NCI-H2081 treated with DMSO at 0.1 percent for 48 hours (cell line): ENCODE measurements at places on chromosomes 1 and 21.

DNA sequence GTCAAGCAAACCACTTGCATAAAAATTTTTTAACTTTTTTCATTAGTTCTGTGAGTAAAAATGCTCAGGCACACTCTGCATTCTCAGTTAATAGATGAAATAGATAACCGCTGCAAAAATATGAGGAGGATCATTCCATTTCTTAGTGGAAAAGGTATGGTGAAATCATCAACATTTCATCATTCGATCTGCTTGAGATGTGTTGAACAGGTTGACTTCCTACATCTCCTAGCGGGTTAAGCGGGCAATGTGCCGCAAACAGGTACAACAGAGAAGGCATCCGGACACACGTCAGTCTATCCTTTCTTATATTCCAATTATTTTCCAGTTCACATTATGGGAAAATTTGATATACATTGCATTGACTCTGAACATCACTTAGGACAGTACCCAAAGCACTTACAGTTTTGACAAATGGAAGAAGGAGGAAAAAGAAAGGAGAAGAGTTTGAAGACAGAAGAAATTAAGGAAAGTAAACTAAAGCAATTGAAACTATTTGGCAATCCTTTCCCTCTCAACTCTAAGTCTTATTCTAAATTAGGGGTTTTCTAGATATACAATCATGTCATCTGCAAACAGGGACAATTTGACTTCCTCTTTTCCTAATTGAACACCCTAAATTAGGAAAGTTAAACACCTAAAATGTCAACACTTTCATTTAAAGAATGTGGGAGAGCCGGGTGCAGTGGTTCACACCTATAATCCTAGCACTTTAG lies 33.5 kb downstream of the NIBAN1 start:
- no peak for DNase-seq

- DNase-seq = no peak
Measured at GRCh38 chr1:57411262-57411661, 12.6 kb downstream of the DAB1 start.

GRCh38 chr1:1169429-1170214 lies 4.1 kb upstream of the TTLL10 start:
- no peak for DNase-seq

GRCh38 chr21:27076025-27076424 lies 109.1 kb upstream of the ADAMTS5 start:
- no peak for DNase-seq

DNA sequence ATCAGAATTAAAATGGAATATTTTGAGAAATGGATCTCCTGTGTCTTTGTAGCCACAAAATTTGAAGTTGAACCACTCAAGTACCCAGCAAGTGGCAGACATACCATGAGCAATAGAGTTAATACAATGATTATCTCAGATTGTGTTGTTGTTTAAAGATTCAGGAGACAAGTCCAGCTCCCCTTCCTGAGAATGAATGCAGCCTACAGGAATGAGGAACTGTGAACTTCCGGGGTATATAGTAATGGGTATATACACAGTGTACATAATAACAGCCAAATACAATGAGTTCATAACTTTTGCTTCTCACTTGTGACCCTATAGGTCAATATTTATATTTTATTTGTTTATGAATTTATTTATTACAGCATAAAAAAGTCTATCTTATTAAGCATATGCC lies 445.0 kb downstream of the SETD4 start:
- no peak for DNase-seq

DNA sequence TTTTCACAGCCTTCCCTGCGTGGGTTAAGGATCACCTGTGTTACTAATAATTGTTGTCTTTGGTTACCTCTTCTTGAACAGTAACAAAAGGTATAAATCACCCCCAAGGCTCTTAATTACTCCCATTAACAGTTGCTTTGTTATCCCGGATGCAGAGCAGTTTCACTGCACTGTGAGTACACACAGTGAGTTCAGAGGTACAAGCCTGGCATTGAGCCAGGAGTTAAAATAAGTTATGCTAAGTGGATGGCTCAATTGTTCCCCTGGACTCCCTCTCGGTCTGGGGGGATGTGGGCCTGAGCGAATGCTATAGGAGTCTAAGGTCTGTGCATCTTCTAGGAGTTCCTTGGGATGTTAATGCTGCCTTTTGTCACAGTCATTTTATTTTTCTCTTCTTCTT lies 258.3 kb downstream of the ATG4C start:
- peak; percentile 71 for DNase-seq

DNA sequence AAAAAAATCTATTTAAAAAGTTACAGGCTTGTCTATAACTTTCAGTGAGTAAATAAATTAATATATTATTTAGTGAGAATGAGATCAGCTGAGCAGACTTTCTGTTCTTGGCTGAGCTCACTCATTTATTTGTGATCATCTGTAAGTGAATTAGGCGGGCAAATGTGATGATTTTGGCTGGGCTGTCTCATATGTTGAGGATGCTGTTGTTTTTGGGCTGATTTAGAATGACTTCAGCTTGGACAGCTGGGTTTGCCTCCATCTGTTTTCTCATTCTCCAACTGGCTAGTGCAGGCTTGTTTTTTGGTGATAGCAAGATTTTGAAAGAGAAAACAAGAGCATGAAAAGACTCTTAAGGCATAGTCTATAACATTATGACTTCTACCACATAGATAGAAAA lies 475.8 kb upstream of the OLFM3 start:
- no peak for DNase-seq

GRCh38 chr1:205225901-205226765 lies 1.6 kb upstream of the TMCC2 start:
- DNase-seq = no peak

DNA sequence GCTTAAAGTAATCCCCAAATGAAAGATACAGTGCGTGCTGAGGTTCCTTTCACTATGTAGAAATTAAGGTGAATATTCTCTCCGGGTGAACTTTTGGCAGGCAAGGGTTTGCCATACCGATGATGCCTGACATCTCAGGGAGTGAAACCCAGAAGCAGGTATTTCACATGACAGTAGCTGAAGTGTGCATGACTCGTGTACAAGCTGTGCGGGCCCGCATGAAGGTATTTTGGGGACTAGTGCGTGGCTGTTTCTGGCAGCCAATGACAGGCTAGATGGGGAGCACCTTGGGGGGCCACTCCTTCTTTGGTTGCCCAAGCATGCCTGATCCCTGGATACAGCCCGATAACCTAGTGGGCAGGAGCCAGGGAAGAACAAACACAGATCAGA lies 569.0 kb downstream of the SMYD3 start:
- DNase-seq = no peak

DNA sequence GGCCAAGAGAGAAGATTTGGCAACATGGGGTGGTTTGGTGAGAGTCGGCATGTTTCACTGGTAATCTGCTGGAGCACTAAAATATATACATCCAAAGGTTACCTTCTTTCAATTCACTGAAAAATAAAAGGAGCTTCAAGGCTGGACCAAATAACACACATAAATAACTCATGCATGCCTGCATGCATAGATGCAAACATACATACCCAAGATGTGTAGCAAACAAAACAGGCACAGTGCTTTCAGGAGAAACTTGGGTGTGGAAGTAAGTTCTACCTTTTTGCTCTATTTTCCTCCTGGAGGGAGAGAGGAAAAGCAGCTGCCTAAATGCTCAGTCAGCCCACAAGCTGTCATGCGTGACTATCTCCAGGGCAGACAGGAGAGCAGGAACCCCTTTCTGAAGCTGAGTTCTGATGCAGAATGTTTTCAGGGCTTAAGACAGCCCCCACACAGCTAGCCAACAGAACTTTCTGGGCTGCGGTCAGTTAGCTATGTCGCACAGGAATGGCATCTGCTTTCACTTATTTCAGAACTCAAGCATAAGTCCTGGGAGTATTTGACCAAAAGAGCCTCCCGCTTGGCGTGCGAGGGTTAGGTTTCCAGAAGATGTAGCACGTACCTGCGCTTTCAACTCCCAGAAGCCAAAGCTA lies 166.2 kb downstream of the TOMM20 start:
- DNase-seq = no peak

DNA sequence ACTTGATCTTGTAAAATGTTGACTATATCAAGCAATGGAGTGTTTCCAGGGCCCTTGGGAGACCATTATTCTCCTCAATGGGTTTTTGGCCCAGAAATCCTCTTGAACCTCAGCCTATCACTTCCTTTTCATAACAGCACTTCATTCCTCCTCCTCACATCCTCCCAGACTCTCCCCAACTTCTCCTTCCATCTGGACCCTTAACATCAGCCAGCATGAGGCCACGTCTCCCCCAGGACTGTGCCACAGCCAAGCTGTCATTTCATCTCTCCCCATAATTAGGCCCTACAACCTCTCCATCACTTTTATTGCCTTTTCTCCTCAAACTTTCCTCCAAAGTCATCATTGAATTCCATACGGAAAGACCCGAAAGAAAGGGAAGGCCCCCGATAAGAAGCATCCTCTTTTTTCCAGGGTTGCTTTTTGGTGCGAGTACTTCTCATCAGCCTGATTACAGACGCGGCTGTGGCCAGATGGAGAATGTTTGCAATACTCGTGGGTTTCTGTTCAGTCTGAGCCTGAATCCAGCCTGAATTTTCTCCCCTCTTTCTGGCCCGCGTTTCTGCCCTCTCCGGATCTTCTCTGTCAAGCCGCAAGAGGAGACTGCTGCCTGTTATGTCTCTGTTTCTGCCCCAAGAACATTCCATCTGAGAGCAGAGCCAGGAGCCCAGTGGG lies 52.7 kb upstream of the SLC25A33 start:
- no peak for DNase-seq

- no peak for DNase-seq
Measured at GRCh38 chr1:106747232-106747631, 309.2 kb upstream of the PRMT6 start.

- no peak for DNase-seq
Measured at GRCh38 chr1:35122311-35122710, 43.1 kb downstream of the ZMYM1 start.

- no peak for DNase-seq
Measured at GRCh38 chr1:237152506-237153335, 110.7 kb downstream of the RYR2 start.

DNA sequence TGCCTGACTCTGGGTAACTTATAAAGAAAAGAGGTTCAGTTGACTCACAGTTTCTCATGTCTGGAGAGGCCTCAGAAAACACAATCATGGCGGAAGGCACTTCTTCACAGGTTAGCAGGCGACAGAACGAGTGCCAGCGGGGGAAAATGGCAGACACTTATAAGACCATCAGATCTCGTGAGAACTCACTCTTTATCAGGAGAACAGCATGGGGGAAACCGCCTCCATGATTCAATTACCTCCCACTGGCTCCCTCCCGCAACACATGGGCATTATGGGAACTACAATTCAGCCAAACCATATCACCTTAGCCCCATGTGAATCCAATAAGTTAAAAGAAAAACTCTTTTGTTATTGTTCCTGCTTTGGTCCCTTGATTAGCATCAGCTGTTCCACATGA lies 725.2 kb downstream of the LRRIQ3 start:
- DNase-seq = no peak

- DNase-seq = no peak
Measured at GRCh38 chr1:2585318-2586092, 1.1 kb upstream of the PRXL2B start.

DNA sequence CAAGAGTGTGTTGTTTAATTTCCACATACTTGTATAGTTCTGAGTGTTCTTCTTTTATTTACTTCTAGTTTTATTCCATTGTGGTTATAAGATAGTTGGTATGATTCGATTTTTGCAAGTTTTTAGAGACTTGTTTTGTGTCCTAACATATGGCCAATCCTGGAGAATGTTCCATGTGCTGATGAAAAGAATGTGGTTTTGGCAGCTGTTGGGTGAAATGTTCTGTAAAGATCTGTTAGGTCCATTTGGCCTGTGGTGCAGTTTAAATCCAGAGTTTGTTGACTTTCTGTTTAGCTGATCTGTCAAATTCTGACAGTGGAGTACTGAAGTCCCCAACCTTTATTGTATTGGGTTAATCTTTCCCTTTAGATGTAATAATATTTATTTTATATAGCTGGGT lies 19.5 kb upstream of the TIPRL start:
- no peak for DNase-seq

DNA sequence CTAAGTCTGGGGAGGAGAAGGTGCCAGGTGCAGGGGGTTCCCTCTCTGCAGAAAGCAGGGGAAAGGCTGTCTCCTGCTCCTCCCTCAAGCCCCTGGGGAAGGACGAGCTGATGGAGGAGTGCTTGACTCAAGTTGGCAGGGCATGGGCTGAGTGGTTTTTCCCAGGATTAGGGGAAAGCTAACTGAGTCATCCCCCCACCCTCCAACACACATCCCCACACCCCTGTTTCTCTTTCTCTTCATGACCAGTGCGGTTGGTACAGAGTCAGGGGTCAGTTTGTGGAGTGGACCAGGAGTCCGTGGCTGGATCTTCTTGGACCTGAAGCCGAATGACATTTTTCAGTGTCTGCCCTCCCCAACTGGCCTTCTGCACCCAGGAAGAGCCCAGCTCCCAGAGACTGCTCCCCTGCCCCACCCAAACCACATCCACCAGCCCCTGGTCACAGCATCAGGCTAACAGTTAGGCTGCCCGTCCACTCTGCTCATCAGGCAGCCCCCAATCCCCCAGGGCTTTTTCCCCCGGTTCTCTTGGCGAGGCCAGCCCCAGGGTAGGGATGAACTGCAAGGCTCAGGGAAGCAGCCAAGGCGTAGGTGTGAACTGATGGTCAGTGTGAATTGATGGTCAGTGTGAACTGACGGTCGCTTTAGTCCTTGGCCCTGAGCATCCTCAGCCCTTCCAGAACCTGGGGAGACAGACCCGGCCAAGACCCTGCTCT lies 81.0 kb downstream of the PAX7 start:
- DNase-seq = no peak

DNA sequence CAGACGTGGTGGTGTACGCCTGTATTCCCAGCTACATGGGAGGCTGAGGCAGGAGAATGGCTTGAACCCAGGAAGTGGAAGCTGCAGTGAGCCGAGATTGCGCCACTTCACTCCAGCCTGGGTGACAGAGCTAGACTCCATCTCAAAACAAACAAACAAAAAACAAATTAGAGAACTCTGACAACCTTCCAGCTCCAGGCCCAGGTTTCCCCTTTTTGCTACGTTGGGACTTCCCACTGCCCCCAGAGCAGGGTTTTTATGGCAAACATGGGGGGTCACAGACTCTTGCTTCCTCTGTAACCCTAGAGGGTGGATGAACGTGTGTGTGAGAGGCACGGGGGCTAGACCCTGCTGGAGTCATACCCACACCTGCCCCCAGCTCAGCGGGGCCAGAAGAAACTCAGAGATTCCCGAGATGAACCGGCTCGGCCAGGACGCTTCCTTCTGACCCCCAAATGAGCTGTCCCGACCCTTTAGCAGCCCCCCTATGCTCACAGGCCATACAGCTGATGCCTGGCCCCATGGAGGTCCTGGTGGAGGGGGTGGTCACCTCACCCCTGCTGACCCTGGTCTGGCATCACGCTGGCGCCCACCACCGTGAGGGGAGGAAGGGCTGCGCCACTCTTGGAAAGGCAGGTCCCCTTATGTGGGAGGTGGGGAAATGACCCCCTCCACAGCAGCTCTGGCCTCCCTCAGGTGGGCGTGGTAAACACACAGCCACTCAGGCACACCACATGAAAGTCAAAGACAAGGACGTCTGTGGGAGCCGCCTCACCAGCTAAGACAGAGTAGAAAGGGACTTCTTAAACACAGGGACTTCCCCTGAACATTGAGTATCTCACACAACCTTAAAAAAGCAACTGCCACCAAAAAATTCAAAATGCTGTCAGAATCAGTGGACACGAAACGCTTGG lies 7.1 kb downstream of the GPR157 start:
- DNase-seq = no peak

GRCh38 chr1:84772428-84772943 lies 82.2 kb upstream of the SSX2IP start:
- DNase-seq = peak; percentile 7
